CD4-positive, alpha-beta T cell treated with Interleukin-2 at 100 ng/mL for 4 hours (primary cell): ENCODE measurements at places on chromosomes 5 and 9.

DNA sequence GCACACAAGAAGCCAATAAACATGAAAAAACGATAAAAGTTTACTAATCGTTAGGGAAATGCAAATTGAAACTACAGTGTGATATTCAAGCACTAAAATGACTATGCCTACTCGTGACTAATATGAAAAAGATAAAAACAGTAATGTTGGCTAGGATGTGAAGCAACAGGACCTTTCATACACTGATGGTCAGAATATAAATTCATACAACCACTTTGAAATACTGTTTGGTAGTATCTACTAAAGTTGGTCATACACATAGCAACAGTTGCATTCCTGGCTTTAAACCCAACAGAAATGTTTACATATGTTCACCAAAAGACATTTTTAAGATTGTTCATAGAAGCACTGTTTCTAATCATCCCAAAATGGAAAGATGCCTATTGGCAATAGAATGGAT, 24.3 kb downstream of the FBXO38 start:
- DNase-seq: no peak

GRCh38 chr9:11973011-11973410, 720.2 kb upstream of the TYRP1 start:
- no peak for DNase-seq

GRCh38 chr5:177320879-177321278, 9.2 kb upstream of the MXD3 start:
- no peak for DNase-seq

GRCh38 chr9:38026840-38027527, 42.0 kb downstream of the SHB start:
- DNase-seq: no peak

DNA sequence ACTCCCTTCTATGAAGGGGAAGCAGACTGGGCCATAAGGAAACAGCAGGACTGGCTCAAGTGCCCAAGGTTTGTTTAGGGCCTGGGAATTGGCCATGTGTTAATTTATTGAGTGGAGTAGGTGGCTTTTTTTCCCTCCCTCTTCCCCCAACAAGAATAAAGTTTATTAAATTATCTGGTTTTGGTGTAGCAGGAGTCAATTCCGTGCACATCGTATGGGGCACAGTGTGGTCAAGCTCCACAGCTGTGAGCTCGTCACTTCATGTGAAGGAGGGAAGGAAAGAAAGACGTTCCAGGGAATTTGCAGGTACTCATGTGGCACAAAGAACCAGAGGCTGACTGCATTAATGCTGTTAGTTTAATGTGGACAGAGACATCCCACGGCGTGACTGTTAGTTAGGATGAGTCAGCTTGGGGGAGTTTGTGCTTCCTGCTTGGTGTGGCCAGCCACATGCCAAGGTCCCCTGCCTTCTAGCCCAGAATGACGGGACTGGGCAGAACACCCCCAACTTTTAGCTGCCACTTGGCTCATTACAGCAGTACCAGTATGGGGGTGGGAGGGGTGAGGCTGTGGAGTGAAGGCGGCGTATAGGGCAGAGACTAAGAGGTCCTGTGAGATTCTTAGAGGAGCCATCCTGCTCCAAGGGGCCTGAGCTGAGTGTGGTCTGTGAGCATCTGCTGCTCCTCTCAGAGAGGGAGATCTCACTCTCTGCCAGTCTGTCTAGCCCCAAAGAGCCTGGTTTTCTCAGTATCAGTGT, 33.2 kb downstream of the CSF1R start:
- DNase-seq: no peak

DNA sequence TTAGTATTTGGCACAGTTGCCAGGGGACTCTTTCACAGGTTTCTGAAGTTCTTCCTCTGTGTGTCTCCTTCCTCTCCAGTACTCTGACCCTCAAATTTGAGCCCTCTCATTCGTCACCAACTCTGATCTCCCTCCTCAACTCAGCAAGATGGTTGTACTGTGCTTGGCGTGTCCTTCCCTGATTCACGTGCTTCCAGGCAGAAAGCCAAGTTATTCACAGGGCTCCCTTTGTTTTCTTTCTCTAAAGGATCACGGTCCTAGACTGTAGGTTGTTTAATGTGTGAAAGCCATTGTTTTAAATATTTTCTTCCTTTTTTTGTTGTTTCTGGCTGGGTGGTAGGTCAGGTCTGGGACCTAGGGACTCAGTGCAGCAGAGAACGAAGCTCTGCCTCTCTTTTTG, 142.9 kb downstream of the DMAC1 start:
- no peak for DNase-seq

DNA sequence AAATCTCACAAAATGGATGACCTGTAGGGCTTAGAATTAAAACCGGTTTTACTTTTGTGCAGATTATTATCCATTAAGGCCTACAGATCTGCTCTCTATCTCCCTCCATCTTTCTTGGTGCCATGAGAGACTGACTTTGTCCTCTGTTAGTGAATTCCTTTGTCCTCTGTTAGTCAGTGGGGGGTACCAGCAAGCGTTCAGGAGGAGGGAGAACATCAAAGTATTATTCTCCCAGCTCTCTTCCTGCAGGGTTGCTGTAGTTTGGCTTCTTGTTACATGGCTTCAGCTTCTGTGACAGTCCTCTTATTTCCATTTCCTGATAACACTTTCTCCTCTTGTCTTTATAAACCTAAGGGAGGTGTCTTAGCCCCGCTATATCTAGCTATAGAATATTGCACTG, 850.5 kb upstream of the SEMA6A start:
- DNase-seq: no peak

GRCh38 chr9:130549093-130549735, 30.2 kb upstream of the FUBP3 start:
- no peak for DNase-seq

GRCh38 chr5:167478188-167478587, 813.3 kb upstream of the WWC1 start:
- DNase-seq: no peak

DNA sequence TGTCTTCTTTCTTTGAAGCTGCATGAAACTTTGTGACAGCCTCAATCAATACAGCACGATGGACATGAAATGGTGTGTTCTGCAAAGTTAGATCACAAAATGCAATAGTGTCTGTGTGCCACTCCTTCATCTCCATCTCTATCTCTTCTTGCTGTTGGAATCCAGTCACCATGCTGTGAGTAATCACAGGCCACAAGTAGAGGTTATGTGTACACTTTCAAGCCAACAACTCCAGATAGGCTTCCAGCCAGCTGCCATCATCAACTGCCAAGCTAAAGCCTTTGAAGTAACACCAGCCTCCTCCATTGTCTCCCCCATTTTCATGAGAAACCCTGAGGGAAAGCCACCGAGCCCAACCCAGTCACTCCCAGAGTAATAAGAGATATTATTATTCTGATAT, 360.6 kb downstream of the PTPRD start:
- DNase-seq: no peak

DNA sequence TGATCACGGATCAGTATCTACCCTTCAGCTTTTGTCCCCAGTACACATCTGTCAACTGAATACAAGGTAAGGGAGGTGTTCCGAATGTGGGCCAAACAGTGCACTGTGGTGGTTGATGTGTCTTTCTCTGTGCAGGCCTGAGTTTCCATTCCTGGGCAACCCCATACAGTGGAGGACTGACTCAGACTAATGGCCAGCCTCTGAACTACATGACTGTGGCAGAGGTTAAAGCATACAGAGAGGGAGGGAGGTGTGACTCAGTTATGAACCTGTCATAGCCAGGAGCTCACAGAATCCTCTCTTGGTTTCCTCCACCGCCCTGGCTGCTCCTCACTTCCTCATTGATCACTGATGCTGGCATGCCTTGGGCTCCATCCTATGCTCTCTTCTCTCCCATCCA, 136.4 kb upstream of the TAS2R1 start:
- DNase-seq: no peak

- no peak for DNase-seq
Measured at GRCh38 chr9:133842721-133843227, 104.6 kb upstream of the SARDH start.

DNA sequence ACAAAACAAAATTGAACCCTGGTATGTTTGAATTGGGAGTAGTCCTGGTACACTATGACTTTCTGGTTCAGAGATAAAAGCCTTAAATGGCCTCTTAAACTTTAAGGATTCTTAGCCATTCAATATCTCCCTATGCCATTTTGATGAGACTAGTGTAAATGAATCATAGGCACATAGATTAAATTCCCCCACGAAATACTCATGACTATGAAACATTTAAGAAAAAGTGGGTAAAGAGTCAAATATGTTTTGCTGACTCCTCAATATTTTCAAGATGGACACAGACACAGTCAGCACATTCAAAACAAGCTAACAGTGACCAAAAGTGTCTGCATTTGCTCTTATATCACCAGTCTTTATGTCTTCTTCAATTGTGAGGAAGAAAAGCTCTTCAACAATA, 278.3 kb downstream of the PDE4D start:
- no peak for DNase-seq

DNA sequence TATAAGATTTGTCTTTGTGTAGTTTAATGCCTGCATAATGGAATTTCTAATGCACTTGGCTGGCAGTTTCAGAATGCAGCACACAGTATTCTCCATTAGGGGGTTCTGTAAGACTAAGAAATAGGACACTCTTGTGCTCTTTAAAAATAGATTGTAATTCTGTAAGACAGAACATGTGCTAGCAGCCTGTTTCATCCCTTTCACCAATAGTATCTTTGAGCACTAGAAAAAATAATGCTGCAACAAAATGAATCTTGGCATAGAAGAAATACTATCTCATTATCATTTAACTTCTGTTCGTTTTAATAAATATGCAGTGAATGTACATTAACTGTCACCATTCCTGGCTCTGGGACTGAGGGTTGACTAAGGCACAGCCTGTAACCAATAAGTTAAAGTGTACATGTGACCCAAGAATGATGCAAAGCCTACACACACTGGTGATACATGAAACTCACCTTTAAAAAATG, 23.8 kb upstream of the ZNF622 start:
- DNase-seq: peak; percentile 6

DNA sequence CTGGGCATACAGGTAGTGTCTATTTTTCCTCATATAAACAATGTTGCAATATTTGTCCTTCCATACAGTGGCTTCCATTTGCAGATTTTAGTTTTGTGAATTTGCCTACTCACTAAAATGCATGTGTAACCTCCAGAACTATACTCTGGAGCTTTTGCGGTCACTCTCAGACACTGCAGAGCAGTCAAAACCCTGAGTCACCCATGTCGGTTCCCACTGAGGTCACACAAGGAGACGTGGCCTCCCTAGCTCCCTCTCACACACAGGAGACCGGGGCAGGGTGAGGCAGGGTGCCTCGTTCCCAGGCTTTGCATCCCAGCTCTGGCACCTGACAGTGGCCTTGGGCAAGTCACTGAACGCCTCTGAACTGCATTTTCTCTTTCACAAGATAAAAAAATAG, 55.5 kb upstream of the ZNF354A start:
- DNase-seq: no peak

- DNase-seq: peak; percentile 19
Measured at GRCh38 chr9:115008536-115009270, 78.3 kb upstream of the TNFSF8 start.

GRCh38 chr5:53130266-53130665, 20.7 kb upstream of the MOCS2 start:
- DNase-seq: no peak

DNA sequence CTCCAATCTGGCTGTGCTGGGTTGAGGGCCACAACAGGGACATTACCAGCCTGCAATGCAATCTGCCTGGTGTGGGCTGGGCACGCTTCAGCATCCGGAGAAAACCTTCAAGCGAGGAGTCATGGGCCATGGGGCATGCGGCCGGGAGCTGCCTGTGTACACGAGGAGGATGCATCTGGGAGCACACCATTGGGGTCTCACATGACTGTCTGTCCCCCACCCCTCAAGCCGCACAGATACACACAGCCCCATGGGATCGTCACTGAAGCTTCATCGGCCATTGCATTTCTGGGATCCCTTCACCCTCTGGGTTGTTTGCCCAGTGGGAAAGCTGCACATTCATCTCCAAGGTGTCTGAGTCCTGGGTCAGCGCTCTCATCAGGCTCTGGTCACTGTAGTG, 9.9 kb downstream of the LCN1 start:
- DNase-seq: no peak

DNA sequence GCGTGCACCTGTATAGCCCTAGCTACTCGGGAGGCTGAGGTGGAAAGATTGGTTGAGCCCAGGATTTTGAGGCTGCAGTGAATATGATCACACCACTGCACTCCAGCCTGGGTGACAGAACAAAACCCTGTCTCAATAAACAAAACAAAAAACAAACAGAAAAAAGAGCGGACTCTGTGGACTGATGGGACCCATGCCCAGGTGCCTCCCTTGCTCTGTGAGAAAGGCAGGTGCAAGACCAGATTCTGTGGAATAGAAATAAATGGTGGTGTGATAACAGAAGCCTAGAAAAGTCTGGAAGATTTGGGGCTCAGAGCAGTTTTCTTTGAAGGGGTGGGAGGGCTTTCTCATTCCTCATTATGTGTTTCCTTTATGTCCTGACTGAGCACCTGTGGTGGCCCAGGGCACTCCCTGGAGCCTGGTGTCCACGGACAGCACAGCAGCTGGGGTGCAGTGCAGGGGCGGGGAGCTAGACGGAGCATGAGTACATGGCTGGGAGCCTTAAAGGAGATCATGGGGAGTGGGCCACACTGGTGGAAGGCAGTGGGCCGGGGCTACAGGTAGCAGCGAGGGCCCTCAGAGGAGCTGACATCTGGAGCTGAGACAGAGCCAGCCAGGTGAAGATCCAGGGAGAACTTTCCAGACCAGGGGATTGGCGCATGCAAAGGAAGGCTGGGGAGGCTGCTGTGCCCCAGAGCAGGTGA, 15.4 kb upstream of the CEL start:
- DNase-seq: no peak

- DNase-seq: no peak
Measured at GRCh38 chr9:33628865-33629410, 104.9 kb downstream of the ANKRD18B start.

- DNase-seq: no peak
Measured at GRCh38 chr9:69382135-69382534, 57.1 kb downstream of the ENTREP1 start.

DNA sequence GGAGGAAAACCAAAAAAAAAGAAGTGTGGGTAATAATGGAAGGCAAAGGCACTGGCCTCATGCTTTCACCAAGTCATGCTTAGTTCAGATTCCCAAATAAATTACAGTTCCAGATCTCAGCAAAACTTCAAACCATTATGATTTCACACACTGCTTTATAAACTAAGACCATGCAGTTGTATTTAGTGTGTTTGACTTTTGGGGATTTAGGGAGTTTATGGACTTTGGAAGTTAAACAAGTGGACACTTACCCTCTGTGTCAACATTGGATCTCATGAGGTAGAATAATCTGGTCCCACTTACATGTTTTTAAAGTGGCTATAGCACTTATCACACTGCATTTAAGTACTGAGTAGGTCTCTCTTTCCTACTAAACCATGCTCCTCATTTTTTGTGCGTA, 3.7 kb downstream of the DNAJC25 start:
- no peak for DNase-seq

- no peak for DNase-seq
Measured at GRCh38 chr5:108818613-108819272, 71.0 kb downstream of the FER start.

GRCh38 chr9:76570826-76571225, 111.8 kb downstream of the GCNT1 start:
- DNase-seq: no peak
